ENCODE measurements at places on chromosomes 4 and X.

GRCh38 chr4:88177983-88178625 lies 19.7 kb upstream of the ABCG2 start:
- no peak for DNase-seq

DNA sequence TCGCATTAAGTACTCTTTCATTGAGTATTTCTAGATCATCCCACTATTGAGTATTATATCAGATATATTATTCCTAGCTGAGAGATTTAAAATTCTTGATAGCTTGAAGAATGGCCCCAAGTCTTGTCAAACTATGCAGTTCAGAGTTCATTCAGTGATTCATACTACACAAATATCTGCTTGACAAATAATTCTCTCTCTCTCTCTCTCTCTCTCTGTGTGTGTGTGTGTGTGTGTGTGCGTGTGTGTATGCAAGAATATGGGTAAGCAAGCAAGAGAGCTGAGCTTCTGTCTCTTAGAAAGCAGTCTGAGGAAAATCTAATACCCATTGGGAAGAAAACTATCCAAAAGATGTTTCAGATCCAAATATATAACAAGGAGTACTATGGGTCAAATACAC lies 142.0 kb downstream of the SLC10A7 start:
- no peak for DNase-seq

DNA sequence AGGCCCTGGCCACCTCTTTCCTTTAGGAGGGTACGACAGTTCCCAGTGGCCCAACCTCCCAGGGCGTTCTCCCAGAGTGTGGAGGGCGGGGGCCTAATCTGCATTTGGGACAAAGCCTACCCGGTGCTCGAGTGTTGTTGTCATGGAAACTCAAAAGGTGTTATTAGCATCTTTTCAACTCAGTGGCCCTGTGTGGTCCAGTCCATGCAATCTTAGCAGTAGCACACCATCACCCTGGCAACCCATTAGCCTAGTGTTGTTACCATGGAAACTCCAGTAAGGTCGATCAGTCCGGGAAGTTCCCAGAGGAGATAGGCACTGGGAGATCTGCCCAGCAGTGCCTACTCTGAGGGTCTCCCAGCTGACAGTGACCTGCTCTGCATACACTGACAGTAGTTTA lies 20.2 kb downstream of the APLN start:
- DNase-seq = no peak

DNA sequence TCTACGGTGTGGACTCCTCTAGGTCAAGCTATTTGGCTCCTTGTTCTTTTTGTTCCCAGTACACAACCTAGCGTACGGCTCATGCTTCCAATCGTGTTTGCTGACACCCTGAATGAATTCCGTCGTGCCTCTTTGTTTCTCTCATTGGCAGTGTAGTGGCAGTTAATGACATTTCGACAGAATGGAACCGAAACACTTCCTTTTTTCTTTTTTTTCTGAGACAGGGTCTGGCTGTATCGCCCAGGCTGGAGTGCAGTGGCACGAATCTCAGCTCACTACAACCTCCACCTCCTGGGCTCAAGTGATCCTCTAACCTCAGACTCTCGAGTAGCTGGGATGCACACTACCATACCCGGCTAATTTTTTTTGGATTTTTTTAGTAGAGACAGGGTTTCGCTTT lies 113.3 kb upstream of the ATP6AP2 start:
- no peak for DNase-seq

- no peak for DNase-seq
Measured at GRCh38 chrX:40174854-40175510, 77.2 kb upstream of the BCOR start.

DNA sequence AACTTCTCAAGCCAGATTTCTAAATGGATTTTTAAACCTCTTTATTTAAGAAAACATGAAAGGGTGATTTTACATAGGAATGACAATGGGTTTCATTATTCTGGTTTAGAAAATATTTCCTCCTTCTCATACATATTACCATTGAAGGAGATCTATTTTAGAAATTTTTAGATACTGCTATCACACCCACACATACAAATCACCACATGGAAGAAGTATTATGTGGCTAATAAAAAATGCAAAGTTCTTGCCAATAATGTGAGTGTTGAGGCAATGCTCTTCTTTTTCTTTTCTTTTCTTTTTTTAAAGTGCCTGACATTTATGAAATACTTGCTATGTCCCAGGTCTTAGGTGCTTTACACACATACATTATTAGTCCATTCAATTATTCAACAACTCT lies 6.8 kb downstream of the STAP1 start:
- no peak for DNase-seq

DNA sequence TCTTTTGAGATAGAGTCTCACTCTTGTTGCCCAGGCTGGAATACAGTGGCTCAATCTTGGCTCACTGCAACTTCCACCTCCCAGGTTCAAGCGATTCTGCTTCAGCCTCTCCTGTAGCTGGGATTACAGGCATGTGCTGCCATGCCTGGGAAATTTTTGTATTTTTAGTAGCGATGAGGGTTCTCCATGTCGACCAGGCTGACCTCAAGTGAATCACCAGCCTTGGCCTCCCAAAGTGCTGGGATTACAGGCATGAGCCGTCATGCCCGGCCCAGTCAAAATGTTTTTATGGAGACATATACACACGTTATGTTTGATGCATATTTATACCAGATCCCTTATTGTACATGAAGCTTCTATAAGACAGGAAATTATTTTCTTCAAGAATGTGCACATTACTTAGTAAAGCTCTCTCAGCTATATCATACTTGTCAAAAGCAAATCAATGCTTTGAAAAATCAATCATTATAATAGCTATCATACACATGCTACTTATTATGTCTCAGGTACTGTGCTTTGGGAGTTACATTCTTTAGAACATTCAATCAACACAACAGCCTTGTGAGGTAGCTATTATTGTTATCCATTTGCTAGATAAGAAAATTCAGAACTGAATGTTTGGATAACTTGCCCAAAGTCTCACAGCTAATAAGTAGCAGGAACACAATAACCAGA lies 269.2 kb downstream of the FSTL5 start:
- no peak for DNase-seq

DNA sequence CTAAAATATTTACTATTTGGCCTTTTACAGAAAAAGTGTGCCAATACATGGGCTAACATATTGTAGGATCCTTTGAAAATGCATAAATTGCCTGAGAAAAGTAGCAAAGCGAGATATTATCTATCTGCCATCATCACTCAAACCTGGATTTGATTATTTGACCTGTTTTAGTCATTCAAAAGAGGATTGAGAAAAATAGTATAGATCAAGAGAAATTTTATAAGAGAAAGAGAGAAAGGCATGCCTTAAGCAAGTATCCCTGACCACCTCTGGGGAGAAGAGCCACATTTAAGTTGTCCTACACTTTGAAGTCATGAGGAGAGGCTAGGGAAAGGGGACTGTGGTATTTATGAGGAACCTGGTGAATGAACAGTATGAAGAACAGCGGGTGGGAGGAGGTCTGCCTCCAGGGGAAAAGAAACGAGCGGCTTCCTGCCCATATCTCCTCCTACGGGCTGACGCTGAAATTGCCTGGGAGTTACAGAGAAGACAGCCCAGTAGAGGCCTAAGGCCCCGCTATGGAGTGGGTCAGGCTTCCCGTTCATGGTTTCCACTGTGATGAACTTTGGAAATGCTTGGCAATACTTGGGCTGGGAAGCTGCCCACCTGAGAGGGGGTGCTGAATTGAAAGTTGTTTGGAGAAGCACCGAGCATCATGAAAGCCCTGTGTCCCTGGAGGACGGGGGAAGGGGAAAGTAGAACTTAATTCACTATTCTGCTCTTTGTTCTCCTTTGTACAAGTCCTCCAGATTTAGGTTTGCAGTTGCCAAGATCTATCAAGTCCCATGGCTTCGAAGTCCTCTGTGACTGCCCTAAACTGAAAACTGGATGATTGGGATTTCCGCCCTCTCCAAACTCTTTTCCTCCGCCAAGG lies 106.9 kb upstream of the ACSL4 start:
- DNase-seq = no peak

- no peak for DNase-seq
Measured at GRCh38 chrX:97682991-97683840, 799.5 kb downstream of the RPA4 start.

GRCh38 chrX:13911586-13911985 lies 94.7 kb upstream of the GPM6B start:
- DNase-seq = no peak

DNA sequence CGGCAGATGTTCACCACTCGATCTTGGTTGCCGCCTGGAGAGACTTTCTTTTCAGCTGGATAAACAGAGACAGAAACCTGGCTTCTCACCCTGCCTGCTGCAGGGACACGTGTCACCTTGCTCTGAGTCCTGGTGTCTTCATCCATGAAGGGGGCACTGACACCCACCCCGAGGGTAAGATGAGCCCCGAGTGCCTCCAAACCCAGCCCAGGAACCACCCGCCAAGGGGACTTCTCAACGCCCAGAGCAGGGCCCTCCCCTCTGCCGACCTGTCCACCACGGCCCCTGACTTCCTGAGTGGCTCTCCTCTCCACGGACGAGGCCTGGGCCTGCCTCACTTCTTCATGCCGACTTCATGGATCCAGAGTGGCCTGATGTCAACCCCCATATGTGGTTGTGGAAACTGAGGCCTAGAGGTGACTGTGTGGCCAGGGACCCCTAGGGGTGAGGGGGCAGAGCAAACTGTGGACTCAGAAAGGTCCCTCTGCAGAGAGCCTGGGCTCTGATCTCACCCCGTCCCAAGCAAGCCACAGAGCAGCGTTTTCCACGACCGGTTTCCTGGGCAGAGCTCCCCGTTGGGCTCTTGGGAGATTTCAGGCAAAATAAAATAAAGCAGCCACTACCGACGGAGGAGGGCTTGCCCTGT lies 5.1 kb downstream of the ADRA2C start:
- DNase-seq = no peak

- no peak for DNase-seq
Measured at GRCh38 chr4:37528166-37528885, 157.8 kb downstream of the RELL1 start.

- no peak for DNase-seq
Measured at GRCh38 chr4:101262683-101263082, 84.6 kb downstream of the PPP3CA start.

GRCh38 chrX:103236296-103236695 lies 18.7 kb downstream of the TCEAL8 start:
- no peak for DNase-seq

DNA sequence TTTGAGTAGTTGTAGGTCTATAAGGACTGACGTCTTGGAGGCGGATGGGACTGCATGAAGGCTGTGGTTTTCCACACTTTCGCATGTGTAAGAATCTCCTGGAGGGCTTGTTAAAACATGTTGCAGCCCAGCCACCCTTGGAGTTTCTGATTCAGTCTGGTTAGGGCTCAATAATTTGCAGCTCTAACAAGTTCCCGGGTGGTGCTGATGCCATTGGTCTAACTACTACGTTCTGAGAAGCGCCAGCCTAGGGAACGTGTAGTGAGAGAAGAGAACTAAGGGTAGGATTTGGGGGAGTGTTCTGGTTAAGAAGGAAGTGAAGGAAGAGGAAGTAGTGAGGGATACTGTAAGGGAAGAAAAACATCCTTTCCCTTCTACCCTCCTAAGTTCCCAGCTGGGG lies 138.9 kb downstream of the LARP7 start:
- no peak for DNase-seq

GRCh38 chr4:111930659-111931058 lies 214.6 kb upstream of the FAM241A start:
- DNase-seq = no peak

DNA sequence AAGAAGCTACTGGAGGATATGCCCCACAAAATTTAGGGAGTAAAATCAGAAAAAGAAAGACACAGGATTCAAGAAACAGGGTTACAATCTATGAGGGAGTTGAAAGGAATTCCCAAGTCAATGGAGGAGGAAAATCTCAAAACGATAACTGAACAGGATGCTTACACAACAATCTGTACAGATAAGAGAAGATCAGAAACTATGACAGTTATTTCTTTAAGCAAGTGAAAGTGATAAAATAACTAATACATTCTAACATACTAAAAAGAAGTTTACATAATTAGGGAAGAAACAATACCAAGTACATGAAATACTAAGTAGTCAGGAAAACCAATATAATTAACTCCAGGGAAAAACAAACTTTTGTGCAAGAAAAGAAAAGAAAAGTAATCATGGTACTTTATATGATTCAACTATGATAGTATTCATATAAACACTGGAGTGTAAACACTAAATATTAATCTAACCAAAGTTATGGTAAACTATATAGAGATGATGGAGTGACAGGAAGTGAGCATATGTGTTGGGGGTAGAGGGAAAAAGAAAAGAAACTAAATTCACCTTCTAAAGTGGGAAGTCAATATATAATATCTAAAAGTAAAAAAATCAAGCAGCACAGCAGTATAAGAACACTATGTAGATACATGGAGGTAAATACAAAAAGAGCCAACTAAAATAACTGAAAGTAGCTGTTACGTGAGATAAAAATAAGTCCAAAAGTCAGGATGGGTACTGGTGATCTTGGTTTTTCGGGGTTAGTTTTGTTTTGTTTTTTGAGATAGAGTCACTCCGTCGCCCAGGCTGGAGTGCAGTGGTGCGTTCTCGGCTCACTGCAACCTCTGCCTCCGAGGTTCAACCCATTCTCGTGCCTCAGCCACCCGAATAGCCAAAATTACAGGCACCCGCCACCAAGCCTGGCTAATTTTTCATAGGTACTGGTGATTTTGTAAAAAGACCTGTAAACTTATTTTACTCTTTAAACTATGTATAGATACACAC lies 99.3 kb downstream of the TEX11 start:
- no peak for DNase-seq

DNA sequence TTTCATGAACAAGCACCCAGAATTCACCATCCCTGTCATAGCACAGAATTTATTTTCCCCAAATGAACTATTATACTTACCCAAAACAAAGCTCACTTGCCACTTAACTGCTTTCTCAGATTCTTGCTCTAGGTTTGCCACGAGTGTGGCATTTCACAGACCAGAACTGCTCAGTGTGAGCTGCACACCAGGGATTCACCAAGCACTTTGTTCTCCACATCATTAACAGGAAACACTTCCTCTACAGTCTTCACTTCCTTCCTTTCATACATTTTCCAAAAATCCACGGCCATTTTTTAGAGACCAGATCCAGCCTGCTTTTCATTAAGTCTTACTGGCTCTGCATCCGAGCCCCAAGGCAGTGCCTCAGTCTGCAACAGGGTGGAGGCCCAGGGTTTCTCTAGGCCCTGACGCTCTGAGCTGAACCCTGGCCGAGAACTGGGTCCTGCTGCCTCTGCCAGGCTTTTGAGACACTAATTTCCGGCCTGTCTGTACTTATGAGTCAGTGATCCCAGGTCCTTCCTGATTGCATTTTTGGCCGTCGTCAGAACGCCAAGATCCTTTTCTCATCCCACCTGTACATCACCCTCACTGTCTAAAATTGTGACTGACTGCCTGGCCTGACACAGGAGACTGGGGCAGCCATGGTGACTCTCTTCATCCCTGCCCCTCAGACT lies 67.6 kb upstream of the MTNR1A start:
- DNase-seq = no peak

- DNase-seq = no peak
Measured at GRCh38 chr4:187128976-187129375, 405.3 kb upstream of the FAT1 start.

- DNase-seq = no peak
Measured at GRCh38 chr4:1841201-1841886, 14.6 kb downstream of the LETM1 start.

DNA sequence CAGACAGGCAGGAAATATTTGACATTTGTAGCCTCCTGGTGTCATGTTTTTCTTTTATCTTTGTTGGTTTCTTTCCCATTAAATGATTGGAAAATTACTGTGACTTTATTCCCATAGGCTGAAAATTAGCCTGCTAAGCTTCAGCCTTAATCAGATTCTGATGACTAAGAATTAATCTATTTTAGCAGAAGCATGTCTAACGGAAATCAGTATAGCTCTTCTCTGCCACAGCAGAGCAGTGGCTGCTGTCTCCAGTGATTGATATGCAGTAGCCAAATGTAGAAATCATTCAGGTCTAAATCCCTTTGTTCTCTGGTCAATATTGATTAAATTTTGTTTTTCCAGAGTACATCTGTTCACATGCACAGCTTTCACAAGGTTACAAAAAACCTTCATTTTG lies 199.3 kb downstream of the GC start:
- no peak for DNase-seq
